Forelimb muscle (tissue), 1 donor: ENCODE measurements at places on chromosomes 2 and 18. TPM values are rescaled to one million over a fixed set of nuclear protein-coding genes. Genes with fewer than 3 reads are reported as not detected.

Gene GCG
- polyA plus RNA-seq: 15.6 TPM

Gene MEP1B
- 0.11 TPM for polyA plus RNA-seq

Gene IL1R1
- polyA plus RNA-seq: 8.4 TPM

Gene EIF4E2
- 152 TPM for polyA plus RNA-seq

Gene TEX44
- not detected for polyA plus RNA-seq

Gene FRZB
- 24.1 TPM for polyA plus RNA-seq

Gene RFTN2
- polyA plus RNA-seq: 15.2 TPM

Gene SAG
- 0.10 TPM for polyA plus RNA-seq

Gene TRIM54
- 105 TPM for polyA plus RNA-seq

Gene NT5C1B
- polyA plus RNA-seq: 0.25 TPM

Gene OTOS
- not detected for polyA plus RNA-seq

Gene PXDN
- 124 TPM for polyA plus RNA-seq

Gene UGT1A5
- not detected for polyA plus RNA-seq

- DNase-seq: no peak
Observed at GRCh38 chr2:128791985-128792320, 473.3 kb upstream of the HS6ST1 start.

DNA sequence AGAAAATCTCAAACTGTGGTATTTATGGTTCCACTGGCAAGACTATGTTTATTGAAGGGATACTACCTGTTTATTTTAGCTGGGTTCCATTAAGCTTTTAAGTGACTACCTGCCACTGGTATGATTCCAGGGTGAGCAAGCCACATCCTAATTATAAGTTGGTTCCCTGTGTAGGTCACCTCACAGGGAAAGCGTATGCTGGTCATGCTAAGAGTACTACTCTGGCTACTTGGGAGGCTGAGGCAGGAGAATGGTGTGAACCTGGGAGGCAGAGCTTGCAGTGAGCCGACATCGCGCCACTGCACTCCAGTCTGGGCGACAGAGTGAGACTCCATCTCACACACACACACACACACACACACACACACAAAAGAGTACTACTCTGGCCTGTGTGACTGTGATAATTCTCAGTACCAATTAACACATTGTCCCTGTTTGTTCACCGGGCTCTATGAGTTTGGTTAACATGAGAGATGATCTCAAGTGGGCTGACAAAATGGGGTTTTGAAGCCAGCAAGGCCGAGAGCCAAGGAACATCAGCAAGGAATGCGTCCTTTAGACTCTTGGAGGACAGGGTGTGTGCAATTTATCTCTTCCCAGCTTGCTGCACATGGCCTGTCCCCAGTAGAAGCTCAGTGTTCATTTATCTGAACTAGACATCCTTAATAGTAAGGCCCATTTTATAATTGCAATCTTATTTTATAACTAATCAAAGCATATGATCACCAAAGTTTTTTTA lies 15.2 kb upstream of the ITSN2 start:
- DNase-seq: no peak

DNA sequence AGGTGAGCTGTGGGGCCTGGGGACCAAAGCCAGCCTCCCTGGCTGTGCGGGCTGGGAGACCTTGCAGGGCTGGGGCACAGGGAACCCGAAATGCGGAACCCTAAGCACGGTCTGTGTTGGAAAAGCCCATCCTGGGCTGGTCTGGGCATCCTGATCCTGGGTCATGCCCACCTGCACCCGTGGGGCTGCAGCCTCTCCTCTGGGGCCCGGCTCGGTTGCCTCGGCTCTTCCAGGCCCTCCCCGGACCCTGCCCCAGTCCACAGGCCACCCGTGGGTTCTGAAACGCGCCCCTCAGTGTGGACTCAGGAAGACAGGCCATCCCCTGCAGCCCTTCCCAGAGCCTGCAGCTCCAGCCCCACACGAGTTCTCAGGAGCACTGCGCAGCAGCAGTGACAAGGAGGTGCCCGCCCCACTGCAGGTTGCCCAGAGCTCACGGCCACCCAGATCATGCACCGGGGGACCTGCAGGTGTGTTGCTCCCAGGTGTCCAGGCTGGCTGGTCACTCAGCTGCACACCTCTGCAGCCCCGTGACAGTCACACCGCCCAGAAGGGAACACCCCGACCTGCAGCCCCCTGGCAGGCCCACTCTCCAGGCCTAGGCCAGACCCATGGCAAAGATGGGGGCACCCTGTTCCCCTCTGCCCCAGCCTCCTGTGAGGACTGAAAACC lies 12.2 kb upstream of the NFATC1 start:
- no peak for DNase-seq

- DNase-seq: no peak
Observed at GRCh38 chr2:72813841-72814240, 12.0 kb downstream of the EXOC6B start.

DNA sequence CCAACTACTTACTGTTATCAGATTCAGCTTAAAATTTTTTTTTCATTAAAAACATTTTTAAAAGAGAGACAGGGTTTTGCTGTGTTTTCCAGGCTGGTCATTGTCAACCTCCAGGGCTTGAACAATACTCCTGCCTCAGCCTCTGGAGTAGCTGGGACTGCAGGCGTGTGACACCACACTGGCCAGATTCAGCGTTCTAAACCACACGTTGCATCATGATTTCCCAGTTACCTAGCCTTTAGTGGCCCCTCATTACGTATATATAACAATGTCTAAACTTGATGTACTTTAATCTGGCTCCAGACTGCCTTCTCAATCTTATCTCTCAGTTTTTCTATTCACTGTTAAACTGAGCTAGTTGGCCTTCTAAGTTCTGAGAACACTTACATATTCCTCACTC lies 89.6 kb downstream of the COMMD1 start:
- DNase-seq: no peak

GRCh38 chr2:222319586-222320435 lies 21.0 kb upstream of the PAX3 start:
- no peak for DNase-seq

DNA sequence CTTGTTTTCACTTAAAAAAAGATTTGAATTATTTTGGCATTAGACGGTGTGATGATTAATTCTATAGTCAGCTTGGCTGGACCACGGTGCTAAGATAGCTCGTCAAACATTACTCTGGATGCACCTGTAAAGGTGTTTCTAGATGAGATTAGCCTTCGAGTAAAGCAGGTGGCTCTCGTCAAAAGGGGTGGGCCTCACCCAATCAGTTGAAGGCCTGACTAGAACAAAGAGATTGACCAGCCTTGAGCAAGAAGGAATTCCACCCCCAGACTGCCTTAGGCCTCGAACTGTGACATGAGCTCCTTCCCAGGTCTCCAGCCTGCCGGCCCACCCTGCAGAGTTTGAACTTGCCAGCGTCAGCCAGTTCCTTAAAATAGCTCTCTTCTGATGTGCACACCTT lies 73.4 kb downstream of the TWIST2 start:
- no peak for DNase-seq

GRCh38 chr2:64914735-64915509 lies 74.3 kb upstream of the SLC1A4 start:
- DNase-seq: peak; percentile 22

DNA sequence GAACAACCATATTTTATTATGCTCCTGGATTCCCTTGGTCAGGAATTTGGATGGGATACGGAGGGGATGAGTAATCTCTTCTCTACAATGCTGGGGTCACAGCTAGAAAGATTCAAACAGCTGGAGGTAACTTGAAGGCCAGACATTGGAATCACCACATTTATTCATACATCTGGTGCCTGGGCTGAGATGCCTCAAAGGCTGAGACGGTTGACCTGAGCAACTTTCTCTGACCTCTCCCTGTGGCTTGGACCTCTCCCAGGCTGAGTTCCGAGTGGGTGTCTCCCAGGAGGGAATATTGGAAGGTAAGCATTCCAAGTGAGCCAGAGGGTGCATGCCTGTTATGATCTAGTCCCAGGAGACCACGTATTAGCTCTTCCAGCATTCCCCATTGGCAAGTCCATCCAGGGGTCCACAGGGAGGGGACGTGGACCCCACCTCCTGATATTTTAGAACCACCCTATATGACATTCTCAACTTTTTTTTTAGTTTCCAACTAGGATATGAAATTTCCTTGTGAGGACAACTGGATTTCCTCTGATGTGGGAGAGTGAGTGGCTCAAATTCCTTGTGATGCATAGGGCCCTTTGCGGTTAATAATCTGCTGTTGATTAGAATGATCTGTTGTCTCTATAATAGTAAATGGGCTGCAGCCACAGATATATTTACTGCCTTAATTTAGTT lies 101.8 kb downstream of the MRPS9 start:
- DNase-seq: no peak

DNA sequence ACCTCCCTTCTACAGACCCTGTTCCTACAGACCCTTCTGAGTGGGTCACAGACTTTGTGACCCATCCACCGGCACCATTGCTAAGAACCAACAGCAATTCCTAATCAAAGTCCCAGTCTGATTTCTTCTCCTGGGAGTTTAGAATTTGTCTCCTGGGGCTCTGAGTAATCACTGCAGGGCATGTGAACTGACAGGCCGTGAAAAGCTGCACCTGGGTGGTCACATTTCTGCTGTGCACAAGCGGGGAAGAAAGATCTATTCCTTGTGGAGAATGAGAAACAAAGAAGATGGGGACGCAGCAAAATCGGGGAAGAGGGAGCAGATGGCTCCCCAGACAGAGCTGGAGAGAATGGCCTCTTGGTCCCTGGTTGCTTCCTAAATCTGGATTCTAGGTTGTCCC lies 151.0 kb downstream of the ARL4C start:
- no peak for DNase-seq

GRCh38 chr18:53946594-53946993 lies 277.9 kb downstream of the MBD2 start:
- no peak for DNase-seq

- no peak for DNase-seq
Observed at GRCh38 chr2:201751566-201751965, 29.2 kb downstream of the ALS2 start.

DNA sequence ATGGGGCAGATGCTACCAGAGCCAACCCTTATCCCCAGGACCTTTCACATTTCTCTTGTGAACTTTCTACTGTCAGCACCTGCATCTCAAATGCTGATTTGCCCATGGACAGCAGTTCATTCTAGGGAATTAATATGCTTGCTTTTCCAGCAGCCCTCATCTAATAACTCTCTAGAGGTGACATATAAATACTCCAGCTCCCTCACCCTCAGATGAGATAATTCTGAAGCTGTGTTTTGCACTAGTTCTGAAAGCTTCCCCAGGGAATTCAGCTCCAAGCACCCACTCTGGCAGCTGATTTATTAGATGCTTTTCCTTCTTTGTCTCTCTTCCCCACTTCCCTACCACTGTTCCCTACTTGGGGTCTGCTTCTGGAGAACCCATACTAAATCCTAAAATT lies 62.1 kb downstream of the PLCL1 start:
- no peak for DNase-seq

DNA sequence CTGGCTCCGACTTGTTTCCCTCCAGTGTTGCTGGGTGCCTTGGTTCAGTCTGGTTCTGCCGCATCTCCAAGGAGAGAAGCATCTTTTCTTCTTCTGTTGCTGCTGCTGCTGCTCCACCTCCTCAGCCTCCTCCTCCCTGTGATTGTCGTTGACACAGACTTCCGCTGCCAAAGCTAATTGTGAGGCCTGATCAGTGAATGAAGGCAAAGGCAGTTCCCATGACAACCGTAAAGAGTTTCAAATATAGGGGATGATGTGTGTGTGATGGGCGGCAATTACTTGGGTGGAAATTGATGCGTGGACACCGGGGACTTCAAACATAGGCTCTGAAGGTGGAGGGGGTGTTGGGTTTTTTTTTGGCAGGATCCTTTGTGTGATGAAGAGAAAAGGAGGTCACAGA lies 13.7 kb downstream of the TET3 start:
- no peak for DNase-seq

DNA sequence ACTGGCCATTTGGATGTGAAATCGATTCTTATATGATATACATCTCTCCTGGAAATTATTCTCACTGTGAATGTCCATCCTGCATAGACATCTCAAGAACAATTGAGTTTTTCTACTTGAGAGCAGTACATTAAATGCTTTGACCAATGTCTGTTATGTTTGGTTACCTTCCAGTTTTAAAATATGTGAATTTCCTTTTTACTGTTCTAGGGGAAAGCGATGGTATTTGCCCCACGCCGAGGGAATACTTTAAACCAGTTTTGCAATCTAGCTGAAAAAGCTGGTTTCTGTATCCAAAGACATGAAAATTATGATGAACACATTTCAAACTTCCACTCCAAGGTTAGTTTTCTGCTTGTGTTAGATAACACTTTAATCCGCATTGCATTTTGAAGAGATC lies 175.3 kb upstream of the SIX3 start:
- no peak for DNase-seq

- no peak for DNase-seq
Observed at GRCh38 chr2:160335441-160335840, 135.4 kb upstream of the ITGB6 start.

DNA sequence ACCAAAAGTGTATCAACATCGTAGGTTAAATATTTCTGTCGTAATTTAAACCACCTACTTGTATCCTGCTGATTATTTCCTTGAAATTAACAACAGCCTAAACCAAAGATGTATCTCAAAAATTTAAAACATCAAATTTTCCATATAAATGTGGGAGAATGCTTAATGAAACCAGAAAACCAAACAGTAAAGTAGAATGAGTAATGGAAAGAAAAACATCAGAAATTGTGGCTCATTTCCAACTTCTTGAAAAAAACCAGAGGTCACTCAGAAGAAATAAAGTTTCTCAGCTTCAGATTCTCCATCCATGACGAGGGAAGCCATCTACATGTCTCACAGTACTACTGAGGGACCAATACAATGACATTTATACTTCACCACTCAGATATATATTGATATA lies 296.5 kb downstream of the NOL4 start:
- DNase-seq: peak; percentile 4

- no peak for DNase-seq
Observed at GRCh38 chr2:135818937-135819610, 17.9 kb downstream of the LCT start.

GRCh38 chr2:11871421-11871820 lies 125.0 kb downstream of the LPIN1 start:
- no peak for DNase-seq

DNA sequence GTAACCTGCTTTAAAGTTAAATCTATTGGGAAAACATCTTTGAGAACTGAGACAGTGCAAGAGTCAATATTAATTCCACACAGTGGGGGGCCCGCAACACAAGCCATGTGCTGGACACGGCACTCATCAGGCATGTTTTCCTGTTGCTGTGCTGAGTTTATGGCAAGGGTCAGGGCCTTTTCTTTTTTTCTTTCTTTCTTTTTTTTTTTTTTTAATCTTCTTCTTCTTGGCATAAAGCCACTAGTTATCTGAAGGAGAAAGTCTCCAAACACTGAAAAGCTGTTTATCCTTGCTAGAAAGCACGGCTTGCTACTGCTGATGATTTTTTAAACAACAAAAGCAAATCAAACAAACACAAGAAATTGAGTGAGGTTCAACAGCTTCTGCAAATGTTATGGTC lies 252.1 kb downstream of the ZNF521 start:
- no peak for DNase-seq

- no peak for DNase-seq
Observed at GRCh38 chr2:236238751-236239150, 25.5 kb downstream of the ASB18 start.

DNA sequence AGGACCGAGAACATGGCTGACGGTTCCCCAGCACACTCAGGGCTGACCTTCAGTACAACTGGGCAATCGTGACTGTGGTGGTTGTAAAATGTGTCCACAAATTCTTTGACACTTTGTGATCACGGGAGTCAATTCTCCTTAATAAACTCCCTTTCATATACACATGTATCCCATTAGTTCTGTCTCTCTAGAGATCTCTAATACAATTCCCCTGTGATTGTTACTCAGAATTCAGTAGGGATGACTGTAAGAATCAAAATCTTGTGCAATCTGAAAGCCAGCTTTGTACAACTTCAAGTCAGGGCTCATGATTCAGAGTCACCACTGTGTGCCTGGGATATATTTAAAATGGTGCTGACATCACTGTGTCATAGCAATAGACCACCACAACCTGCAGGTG lies 89.5 kb upstream of the LMAN1 start:
- no peak for DNase-seq
